ENCODE measurements at places on chromosomes 5 and 9.

DNA sequence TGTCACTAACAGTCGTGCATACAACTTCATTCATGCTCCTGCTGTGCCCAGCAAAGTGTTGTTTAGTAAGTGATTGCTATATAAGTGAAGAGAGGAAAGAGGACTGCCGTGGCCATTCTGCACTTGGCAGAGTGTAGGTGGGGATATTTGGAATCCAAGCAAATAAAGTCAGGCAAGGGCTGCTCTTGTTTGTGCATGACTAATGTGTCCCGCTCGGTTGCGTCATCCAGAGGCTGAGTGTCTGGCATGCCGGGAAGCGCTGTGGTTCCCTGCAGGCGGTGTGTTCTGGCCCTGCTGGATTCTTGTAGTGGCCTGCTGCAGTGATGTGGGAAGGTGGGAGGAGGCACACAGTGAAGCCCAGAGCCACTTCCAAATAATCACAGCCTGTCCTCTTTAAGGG is 136.9 kb upstream of the ANKH start:
- DNase-seq, result no peak

DNA sequence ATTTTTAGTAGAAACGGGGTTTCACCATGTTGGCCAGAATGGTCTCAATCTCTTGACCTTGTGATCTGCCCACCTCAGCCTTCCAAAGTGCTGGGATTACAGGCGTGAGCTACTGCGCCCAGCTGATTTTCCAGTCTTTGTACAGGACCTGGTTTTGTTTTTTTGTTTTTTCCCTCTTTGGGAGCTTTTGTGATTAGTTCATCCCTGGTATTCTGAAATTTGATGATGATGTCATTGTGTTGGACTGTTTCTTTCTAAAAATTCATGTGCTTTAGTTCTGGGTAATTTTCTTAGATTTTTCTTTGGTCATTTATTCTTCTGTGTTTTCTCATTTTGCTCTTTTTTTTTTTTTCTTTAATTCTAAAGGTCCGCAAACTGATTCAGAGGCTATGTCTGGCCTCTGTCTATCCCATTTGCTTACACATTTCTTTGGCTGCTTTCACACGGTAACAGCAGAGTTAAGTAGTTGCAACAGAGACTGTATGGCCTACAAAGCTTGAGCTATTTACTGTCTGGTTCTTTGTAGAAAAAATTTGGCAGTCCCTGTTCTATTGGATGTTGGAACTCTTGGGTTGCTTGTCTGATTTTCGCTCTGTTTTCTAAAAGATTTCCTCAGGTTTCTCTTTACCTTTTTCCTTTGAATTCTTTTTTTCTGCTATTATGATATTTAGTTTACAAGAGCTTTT is 24.8 kb downstream of the STX17 start:
- DNase-seq, result no peak

GRCh38 chr9:112789891-112790774 is 39.6 kb downstream of the SNX30 start:
- DNase-seq, result no peak

GRCh38 chr9:126128494-126129142 is 198.0 kb upstream of the MVB12B start:
- DNase-seq, result no peak

GRCh38 chr9:27304521-27304920 is 7.6 kb upstream of the EQTN start:
- no peak for DNase-seq

DNA sequence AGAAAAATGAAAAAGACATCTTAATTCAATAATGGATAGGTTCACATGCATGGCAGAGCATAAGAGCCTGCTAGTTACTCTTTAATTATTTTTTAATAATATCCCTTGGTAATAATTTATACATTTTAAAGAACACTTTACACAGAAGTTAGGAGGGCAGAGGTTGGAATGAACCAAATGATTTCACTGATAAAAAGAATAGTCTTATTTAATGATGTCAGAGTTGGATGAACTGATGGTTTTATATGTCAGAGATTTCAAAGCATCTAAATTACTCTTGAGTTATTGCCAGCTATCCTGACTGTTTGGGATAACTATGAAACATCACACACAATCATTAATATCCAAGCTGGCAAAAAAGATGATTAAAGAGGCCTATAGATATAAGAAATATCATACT is 244.8 kb downstream of the CSNK1G3 start:
- no peak for DNase-seq

DNA sequence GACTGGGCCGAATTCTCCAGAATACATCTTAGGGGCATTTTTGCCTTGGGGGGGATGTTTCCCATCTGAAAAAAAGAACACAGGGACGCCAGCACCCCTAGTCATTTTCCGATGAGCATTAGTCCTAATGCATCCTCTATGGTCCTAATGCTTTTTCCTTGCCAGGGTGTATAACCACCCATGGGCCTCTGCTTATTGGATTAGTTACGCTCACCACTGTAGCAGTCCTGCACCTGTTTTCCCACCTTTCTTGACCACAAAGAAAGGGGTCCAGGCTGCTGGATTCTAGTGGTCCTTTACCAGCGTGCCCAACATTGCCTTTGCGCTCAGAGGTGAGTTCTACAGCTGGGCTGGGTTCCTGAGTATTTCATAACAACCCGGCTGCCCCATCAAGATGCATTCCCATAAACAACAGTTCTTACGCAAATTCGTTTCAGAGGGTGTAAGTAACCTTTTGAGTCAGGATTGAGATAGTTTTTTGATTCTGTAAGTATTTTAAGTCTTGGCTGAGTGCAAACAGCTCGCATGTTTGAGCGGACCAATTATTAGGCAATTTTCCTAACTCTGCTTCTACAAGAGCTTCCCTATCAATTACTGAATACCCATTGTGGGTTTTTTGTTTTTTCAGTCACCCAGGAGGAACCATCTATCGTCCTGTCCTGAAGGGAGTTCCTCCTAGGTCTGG is 135.1 kb downstream of the DROSHA start:
- no peak for DNase-seq

DNA sequence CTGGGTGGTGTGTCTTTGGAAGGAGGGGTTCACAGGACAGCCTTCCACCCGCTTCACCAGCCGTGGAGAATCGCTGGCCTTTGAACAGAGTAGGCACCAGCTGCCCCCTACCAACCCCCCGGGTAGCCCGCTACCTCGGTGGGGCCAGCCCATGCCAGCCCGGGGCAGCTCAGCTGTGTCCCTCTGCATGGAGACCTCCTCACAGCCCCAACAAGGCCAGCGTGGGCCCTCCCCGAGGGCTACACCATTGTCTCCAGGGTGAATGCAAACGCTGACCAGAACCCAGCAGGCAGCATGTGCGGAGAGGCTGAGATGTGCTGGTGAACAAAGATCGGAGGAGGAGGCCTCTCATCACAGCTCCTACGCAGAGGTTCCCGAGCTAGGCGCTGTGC is 51.9 kb downstream of the LMX1B start:
- no peak for DNase-seq

GRCh38 chr5:160369990-160370712 is at the start of gene C1QTNF2:
TSS of gene C1QTNF2 (minus strand) at chr5:160370626. CDS start at chr5:160355011, 15,615 bp downstream.
- DNase-seq, result no peak

DNA sequence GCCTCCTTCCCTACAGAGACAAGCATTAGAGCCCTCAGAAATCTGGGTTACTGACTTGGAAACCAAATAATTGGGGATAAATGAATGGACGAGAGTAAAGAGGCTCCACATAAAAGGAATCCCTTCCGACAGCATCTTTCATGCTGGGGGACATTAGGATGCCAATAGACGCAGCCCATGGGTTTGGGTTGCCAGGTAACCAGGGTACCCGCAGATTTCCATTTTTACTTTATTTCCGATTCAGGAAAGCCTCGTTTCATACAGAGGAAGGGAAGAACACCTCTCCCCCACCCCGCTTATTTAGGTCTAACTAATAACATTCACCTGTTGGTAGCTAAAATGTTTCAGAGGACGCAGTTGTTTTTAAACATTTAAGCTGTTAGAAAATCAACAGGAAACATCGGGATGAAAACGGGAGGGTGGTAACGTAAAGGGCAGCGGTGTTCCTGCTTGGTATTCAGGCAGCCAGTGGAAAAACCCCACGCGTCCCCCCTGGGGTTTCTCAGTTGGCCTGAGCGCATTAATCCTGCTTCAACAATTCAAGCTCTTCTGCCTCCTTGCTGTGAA is 179.5 kb downstream of the YTHDC2 start:
- DNase-seq, result no peak

DNA sequence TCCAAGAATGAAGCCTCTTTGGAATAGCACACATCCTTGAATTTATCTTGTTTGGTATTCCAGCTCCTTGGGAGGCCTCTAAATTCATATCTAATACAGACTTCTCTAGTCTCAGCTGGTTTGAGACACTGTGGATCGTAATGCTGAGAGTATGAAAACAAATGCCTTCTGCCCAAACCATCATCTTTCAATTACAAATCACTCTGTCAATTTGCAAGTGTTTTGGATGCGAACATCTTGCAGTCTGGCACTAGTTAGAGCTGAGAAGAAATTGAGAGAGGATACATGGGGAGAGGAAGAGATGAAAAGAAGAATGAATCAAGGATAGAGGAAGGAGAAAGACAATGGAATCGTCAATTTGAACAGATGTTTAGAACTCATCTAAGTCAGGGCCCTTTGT is 342.6 kb downstream of the ASTN2 start:
- no peak for DNase-seq

DNA sequence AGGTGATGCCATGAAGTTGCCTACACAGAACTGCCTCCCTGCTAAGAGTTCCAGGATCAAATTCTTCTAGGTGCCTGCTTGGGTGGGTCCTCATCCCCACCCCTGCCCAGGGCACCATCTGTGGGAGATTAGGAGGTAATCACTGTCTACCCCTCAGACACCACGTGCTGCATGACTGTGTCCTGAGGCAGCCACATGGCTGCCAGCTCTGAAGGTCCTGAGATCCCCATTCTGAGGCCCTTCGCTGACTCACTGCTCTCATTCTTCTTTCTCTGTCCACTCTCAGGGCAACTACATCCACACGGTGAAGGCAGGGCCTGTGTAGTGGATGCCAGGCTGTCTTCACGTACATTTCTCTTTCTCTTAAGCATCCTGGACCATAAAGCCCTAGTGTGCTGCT is 222.9 kb upstream of the ANKRD55 start:
- no peak for DNase-seq

- no peak for DNase-seq
Observed at GRCh38 chr5:121573721-121574382, 277.8 kb upstream of the FTMT start.

DNA sequence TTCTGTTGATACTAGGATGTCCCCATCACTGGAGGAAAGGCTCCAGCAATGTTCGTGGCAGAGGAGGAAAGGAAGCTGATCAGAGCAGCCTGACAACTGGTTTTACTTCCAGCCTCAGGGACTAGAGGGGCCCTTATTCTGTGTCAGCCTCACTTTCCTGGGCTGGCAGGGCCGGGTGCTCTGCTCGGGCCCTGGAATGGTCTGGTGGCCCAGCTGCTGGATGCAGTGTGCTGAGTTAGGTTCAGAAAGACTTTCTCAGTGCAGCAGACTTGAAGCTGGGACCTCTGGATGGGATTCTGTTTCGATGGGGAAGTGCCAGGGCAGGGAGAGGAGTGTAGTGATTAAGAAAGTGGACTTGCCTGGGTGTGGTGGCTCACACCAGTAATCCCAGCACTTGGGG is 81.0 kb downstream of the MACROH2A1 start:
- DNase-seq, result no peak

GRCh38 chr9:114849450-114849849 is 43.6 kb upstream of the TNFSF15 start:
- no peak for DNase-seq

DNA sequence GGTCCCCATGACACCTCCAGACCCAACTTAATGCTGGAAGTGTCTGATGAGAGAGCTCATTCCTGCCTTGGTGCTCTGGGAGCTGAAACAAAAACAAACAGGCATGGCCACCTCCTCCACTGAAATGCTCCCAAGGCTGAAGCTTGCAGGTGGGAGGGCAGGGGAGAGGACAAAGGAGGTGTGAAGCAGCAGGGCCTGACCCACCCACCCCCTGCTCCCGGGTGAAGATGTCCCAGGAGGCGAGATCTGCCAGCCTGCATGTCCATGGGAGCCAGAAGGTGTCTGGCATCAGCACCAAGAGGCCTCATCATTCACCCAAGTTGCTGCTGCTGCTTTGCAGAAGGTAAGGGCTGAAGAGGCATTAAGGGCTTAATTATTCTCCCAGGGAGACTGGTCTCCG is 4.2 kb upstream of the CCIN start:
- DNase-seq, result no peak

DNA sequence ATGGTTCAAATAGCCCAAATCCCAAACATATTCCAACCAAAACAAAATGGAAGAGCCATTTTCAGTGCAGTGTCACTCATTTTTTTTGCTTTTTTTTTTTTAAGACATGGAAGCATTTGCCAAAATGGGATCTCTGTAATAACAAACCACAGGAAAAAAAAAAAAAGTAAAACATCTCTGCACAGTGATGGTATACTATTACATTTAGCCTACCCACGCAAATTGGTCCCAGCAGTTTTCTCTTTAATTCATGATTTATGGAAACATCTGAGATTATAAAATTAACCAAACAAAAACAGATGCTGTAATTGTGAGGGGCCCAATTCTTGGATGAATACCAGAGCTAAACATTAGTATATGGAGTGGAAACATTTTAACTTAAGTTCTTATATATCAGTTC is 566.6 kb downstream of the ZNF608 start:
- no peak for DNase-seq

All from CD4-positive, alpha-beta T cell treated with Interleukin-21 for 1 hour (primary cell).